ENCODE measurements at places on chromosomes 7 and 10. TPM values are rescaled to one million over a fixed set of nuclear protein-coding genes. Genes with fewer than 3 reads are reported as not detected.

Gene SPDYE17
- total RNA-seq, result not detected

GRCh38 chr7:131194070-131194865, 133.4 kb upstream of the MKLN1 start:
- no peak for DNase-seq

GRCh38 chr7:29156907-29157452, 10.6 kb upstream of the CPVL start:
- no peak for DNase-seq

GRCh38 chr7:25926891-25927625, 224.9 kb upstream of the NFE2L3 start:
- no peak for DNase-seq

Gene NXPH1
- total RNA-seq, result not detected

- DNase-seq, result peak; percentile 90
Measured at GRCh38 chr10:34666008-34666704, 148.9 kb downstream of the PARD3 start.

DNA sequence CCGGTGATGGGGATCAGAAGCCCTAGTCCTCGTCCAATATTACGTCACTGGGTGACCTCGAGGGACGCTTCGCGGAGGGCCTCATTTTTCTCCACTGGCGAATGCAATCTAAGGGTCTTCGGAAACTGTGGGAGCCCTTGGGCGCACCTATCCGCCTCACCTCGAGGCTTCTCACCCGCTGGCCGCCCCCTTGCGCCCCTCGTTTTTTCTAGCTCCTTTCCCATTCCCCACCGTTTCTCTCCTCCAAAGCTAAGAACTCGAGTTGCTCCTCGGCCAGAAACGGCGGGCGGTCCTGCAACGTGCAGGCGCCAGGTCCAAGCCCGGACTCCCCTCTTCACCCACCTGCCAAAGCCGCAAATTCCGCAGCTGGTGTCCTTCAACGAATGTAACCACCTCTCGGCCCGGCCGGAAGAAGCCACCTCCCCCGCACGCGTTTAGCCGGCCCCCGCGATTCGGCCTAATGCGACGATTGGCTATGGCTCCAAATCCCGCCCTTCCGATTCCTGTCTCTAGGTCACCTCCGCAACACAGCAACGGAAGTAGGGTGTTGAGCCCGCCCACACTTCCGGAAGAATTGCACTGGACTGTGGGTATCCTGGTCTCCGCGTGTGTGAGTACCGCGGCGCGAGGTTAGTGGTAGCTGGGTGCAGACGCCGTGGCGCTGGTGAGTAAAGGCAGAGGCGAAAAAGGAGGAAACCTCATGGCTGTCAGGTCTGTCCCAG, at the start of the genes ATP5MK and PDCD11:
Gene ATP5MK (minus strand): TSS at position 409 of the 722 bp plus-strand sequence. CDS start 4,018 bp downstream, outside the sequence.
Gene PDCD11 (plus strand): TSS at position 560 of the 722 bp plus-strand sequence. CDS start 1,801 bp downstream, outside the sequence.
- peak; percentile 98 for DNase-seq

Measured in osteoblast (primary cell).